ENCODE measurements at places on chromosomes 12 and 14.

GRCh38 chr12:128818065-128819022 is 5.4 kb downstream of the SLC15A4 start:
- DNase-seq, result no peak

DNA sequence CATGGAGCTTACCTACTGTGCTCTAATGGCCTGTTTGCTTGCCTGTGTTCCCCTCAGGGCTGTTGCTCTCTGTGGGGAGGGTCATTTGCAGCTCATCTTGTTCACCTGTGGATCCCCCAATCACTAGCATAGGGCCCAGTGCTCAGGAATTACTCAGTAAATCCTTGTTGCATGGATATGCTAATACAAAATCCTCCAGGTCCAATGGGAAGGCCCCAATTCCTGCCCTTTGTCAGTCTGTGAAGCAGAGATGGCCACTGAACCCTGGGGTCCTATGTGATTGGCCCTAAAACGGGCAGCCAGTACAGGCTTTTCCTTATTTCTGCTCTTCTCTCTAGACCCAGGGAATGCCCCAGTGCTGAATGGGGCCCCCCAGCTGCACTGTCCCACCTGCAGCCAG is 44.1 kb downstream of the FOS start:
- no peak for DNase-seq

DNA sequence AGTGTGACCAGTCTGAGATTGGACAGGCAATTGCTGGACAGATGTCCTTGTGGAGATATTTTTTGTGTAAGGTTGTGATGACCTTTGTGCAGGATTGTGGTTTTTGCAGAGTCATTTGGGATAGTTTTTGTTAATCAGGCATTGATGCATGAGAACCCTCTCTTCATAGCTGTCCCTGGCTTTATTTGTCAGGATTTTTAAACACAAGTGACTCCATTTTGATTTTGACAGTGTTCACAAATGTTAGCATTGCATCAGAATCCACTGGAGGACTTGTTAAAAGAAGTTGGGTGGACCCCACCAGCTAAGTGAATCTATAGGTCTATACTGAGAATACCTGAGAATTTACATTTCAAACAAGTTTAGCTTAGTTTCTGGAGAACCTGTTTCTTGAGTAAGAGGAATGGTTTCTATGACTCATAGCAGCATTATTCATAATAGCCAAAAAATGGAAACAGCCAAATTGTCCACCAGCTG is 11.8 kb downstream of the FNTB start:
- no peak for DNase-seq

- DNase-seq, result no peak
Observed at GRCh38 chr12:22248571-22249115, 85.9 kb downstream of the ST8SIA1 start.

DNA sequence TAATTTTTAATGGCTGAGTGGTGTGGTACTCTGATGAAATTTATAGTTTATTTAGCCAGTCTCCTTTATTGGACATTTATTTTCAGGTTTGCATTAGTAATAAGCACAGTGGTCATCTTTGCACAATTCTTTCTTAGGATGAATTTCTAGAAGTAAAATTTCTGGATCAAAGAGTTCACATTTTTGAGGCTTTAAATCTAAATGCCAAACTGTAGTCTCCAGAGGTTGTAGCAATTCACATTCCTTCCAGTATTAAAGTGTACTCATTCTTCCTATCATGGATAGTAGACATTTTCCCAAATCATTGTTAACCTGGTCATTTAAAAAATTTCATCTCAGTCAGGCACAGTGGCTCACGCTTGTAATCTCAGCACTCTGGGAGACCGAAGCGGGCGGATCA is 24.8 kb downstream of the SLC39A9 start:
- DNase-seq, result no peak

GRCh38 chr12:59886131-59886733 is 290.4 kb downstream of the SLC16A7 start:
- no peak for DNase-seq

DNA sequence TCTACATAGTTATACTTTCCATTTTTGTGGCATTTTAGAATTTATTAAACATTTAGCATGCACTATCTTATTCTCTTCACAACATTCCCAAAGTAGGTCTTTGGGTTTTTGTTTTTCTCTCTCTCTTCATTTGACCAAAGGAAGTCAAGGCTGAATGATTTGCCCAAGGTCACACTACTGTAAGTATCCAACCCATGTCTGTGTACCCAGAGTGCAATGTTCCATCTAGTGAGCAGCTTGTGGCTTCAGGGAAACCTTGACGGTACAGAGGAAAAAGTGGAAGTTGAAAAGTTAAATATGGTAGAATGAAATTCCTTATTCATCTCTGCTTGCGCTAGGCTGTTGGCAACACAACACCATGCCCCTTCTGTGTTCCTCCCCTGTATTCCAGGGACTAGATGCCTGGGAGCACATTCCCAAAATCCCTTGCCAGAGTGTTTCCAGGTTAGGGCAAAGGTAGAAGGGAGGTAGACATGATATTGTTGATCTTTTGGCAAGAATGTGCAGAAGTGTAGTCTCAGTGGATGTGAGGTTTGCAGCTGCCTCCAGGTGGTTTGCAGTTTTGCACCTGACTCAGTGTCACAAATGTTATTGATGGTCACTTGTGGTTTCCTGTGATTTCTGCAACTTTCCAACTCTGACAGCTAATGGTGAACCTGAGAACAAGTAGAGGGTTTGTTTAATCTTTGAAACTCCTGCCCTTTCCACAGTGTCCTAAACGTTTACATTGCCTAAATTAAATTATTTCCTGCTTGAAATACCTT is 196.7 kb downstream of the RMST start:
- no peak for DNase-seq

DNA sequence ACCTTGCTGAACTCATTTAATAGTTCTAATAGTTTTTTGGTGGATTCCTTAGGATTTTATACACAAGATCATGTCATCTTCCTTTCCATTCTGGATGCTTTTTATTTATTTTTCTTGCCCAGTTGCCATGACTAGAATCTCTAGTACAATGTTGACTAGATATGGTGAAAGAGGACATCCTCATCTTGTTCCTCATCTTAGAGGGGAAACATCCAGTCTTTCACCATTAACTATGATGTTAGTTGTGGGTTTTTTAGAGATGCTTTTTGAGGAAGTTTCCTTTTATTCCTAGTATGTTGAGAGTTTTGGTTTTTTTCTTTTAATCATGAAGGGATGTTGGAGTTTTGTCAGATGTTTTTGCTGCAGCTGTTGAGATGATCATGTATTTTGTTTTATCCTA is 8.7 kb downstream of the ANKRD13A start:
- no peak for DNase-seq

DNA sequence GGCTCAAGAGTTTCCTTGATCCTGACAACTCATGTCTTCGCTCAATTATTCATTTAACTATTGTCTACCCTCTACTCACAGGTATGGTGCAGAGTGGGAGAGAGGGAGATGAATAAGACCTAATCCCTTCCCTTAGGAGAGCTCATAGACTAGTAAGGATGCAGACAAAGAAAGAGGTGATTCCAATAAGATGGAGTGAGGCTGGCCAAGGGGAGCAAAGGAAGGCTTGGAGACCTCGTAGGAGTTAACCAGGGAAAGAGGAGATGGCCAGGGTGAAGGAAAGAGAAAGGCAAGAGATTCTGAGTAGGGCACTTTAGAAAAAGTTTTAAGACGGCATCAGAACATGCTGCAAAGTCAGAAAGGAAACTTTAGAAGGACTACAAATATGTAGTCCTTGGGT is 588.5 kb downstream of the VRK1 start:
- no peak for DNase-seq

- DNase-seq, result no peak
Observed at GRCh38 chr12:93336291-93336741, 41.4 kb upstream of the NUDT4 start.

DNA sequence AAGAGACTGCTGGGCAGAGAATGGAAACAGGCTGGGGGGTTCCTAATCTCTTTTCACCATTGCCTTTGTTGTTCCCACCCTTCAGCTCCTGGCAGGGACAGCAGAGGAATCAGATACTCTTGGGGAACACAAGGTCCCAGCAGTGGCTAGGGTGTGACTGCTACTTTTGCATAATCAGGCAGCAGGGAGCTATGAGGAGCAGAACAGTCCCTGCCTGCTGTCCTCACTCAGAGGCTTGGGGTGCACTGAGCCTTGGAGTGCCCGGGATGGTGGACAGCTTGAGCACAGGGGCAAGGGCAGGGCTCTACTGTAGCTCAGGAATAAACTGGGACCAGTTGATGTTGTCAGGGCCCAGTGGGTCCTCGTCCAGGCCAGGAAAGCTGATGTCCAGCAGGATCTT is 1.5 kb upstream of the TEX52 start:
- DNase-seq, result no peak

DNA sequence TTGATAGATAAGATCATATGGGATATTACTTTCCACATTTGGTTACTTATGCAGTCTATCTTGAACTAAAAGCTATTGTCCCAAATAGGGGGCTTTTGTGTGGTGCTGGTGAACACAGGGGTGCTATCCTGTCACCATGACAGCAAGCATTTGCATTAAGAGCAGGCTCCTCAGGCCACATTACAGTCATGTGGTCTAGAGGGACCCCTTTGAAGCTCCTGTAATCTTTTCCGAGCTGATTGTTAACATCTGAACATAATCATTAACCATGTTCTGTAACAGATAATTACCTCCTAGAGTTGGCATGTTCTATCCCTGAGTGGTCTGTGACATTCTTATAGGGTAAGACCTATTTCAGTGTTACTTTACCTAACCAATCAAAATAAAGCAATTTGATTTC is 178.8 kb downstream of the KTN1 start:
- DNase-seq, result no peak

- DNase-seq, result no peak
Observed at GRCh38 chr12:109467978-109468676, 9.0 kb downstream of the KCTD10 start.

- DNase-seq, result no peak
Observed at GRCh38 chr12:38669081-38669480, 236.3 kb downstream of the CPNE8 start.

- DNase-seq, result no peak
Observed at GRCh38 chr14:53108292-53109104, 44.6 kb downstream of the DDHD1 start.
